Tongue (tissue), 3 donors: ENCODE measurements at places on chromosomes 12 and 14.

GRCh38 chr14:99268810-99269707 is 2.9 kb downstream of the BCL11B start:
- no peak for DNase-seq

- DNase-seq, result no peak
Measured at GRCh38 chr12:2547273-2548044, 247.3 kb upstream of the FKBP4 start.

DNA sequence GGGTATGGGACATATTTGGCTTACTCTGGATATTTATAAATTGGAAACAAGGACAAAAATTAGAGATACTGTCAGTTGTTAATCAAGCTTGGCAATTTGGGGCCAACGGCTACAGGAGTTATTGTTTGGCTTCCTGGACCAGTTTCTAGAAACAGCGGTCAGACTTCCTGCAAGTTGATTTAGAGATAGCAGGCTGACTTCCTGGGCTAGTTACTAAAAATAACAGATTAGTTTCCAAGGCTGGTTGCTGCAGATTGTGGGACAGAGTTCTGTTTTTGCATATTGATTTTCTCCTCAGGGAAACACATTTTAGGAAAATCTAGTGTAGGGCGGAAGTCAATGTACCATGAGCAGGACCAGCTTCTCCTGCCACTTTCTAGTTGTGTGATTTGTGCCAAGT is 144.0 kb upstream of the TMPO start:
- no peak for DNase-seq

DNA sequence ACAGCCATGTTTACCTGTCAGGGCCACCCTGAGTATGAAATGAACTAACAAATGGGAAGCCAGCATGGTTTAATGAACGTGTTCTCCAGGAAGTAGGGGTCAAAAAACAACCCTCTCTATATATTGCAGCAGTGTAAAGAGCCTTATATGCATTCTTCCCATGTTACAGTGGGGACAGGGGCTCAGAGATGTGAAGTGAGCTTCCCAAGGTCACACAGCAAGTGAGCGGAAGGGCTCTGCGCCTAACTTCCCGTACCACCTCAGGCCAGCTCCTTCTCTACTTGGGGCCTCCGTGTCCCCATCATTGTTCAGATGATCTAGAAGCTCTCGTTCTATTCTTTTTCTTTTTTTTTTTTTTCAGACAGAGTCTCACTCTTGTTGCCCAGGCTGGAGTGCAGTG is 105.1 kb upstream of the MAP1LC3B2 start:
- DNase-seq, result no peak

GRCh38 chr12:47808050-47808449 is 11.7 kb downstream of the HDAC7 start:
- DNase-seq, result peak; percentile 64

- DNase-seq, result no peak
Measured at GRCh38 chr14:72686101-72686500, 207.8 kb downstream of the DPF3 start.

DNA sequence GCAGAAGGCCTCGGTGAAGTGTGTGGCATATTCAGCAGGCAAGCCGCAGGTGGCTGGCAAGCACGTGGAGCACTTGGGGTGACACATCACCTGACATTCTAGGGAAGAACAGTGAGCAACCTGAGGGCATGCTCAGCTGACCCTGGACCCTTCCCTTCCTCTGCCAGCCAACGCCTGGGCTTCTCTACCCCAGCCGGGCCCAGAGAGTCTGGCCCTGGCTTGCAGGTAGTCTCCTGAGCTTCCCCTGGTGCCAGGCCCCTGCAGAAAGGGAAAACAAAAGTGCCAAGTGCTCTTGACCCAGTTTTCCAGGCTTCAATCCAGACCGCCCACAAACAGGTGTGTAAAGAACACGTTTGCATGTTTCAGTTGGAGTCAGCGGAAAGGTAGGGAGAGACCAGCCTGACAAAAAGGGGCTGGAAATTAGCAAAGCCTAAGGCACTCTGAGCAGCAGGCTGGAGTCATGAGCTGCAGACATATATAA is 45.7 kb downstream of the PRKAB1 start:
- no peak for DNase-seq

GRCh38 chr14:68547305-68548193 is 245.3 kb downstream of the ZFP36L1 start:
- peak; percentile 55 for DNase-seq

DNA sequence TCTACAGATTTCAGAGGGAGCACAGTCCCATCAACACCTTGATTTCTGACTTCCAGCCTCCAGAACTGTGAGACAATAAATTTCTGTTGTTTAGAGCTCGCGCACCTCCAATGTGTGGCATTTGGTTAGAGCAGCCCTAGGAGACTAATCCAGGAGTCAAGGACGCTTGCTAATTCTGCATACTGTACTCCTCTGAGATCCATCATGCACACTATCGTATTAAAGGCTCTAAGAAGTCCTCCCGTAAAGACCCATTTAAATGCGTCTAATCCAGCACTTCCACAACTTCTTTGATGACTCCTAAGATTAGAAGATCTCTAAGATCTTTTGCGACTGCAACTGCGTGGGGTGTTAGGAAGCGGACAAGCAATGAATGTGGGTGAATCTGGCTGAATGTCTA is 30.4 kb downstream of the MAP1LC3B2 start:
- no peak for DNase-seq

- no peak for DNase-seq
Measured at GRCh38 chr12:3723916-3724805, 28.7 kb downstream of the CRACR2A start.

- DNase-seq, result no peak
Measured at GRCh38 chr14:88346048-88346639, 23.1 kb upstream of the KCNK10 start.

DNA sequence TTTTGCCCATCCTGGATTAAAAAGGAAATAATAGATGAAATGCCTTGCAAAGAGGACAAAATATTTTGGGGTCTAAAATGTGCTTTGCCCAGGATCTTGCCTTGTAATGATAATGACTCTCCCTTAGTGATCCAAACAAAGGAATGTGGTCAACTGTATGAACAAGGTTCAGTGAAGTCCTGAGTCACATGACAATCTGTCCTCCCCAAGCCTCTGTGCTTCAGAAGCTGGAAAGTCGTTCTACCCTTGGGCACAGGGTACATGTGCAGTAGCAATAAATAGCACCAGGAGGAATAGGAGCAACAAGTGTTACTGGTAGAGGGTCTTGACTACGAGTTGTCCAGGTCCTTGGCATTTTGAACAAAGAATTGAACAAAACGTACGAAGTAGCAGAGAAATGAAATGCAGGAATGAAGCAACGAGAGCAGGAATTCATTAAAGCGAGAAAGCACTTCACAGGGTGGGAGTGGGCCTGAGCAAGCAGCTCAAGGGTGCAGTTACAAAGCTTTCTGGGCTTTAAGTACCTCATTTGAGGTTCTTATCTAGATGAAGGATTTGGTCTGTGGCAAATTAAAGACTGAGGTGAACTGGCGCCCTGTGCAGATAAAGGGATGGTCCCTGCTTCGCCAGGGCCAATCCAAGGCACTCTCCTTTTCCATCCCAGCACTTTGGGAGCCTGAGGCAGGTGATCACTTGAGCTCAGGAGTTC is 65.8 kb downstream of the RESF1 start:
- no peak for DNase-seq

DNA sequence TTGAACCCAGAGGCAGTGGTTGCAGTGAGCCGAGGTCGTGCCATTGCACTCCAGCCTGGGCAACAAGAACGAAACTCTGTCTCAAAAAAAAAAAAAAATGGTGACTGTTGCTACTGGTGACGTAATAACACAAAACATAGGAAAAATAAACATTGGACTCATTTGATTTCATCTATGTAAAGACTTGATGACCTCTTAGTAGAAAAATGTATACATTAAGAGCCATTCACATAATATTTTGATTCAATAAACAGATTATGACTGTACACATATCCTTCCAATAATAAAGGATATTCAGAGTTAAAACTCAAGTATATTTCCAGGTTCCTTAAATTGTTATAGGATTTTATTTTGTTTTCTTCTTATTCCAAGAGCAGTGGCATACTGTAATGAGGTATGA is 65.7 kb upstream of the AEBP2 start:
- DNase-seq, result peak; percentile 37

- DNase-seq, result no peak
Measured at GRCh38 chr14:104467236-104467635, 112.3 kb upstream of the C14orf180 start.

GRCh38 chr14:54535126-54535525 is 25.4 kb downstream of the CGRRF1 start:
- DNase-seq, result no peak

DNA sequence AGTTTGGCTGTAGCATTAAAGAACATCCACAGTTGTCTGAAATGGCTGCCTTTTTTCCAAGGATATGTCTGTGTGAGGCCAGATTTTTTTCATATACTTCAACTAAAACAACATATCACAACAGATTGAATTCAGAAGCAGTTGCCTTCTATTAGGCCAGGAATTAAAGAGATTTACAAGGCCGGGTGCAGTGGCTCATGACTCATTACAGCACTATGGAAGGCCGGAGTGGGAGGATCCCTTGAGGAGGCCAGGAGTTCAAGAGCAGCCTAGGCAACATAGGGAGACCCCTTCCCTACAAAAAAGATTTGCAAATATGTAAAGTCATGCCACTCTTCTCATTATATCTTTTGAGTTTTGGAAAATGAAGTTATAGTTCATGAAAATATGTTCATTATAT is 108.6 kb downstream of the KTN1 start:
- DNase-seq, result no peak

DNA sequence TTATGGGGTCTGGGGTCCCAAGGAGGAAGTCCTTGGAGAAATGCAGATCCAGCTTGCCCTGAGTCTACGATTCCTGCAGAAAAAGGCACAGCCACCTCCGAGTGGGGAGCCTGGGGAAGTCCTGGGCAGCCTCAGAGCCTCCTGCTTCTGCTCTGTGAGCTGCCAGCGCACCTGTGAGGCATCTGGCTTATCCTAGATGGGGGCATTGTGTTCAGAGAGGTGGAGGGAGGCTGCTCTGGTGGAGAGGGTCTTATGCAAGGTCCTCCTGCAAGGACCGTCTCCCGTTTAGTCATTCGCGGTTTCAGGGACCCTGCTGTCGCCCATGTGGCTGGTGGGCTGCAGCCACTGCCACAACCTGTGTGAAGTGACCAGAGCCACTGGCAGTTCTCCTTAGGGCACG is 53.0 kb upstream of the PRMT8 start:
- DNase-seq, result no peak

- DNase-seq, result peak; percentile 16
Measured at GRCh38 chr12:74285773-74286172, 251.9 kb upstream of the ATXN7L3B start.

DNA sequence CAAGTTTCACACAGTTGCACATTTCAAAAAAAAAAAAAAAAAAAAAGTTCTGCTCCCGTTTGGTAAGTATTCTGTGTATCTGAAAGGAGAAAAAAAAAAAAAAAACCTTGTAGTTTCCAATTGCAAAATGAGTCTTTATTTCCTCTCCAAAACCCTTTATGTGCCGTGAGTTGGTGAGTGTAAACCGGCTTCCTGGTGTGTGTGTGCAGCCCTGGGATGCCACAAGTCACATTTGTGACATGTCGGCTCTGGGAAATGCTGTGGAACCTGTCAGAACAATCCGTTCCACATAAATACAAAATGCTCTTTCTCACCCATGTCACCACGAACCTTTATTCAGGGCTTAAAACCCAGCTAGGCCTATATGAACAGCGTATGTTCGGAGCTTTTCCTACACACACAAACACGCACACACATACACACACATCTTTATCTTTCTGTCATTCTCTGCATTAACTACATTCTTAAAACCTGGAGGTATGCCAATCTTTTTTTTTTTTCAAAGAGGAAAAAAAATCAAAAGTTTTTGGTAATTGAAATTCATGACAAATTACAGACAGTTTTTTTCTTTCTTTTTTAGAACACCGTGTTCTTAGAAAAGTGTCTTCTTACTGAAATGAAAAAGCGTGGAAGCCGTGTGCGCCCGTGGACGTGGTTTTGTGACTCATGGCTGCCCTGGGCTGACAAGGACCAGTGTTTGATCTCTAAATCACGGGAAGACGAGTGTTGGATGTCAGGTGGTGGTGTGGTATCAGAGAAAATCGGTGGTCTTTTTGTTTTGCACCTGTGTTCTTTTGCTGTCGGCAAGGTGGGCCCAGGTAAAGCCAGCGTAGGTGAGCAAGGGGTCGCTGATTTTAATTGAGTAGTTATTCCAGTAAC is 612.0 kb downstream of the VRK1 start:
- no peak for DNase-seq

GRCh38 chr14:64509036-64509435 is 4.5 kb downstream of the ZBTB1 start:
- DNase-seq, result no peak

DNA sequence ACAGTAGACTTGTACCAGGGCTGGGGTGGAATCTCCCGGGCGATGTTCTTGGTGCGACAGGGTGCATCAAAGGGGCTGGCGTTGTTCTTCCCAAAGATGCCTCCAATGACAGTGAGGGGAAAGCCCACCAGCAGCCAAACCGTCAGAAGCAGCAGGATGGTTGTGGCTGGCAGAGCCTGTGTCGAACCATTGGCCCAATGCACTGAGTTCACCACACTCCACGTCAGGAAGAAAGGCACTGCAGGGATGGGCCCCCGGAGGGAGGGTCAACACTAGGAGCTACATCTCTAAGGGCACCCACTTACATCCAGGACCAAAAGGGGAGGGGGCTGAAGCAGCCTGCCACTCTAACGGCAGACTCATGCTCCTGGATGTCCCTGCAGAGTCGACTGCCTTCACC is 1.8 kb upstream of the IPO4 start:
- no peak for DNase-seq

- no peak for DNase-seq
Measured at GRCh38 chr14:21634840-21635239, at the start of gene OR10G2. TSS of gene OR10G2 (minus strand) at chr14:21634940. CDS start at chr14:21634842, 98 bp downstream.

GRCh38 chr12:8475508-8476203 is 19.9 kb downstream of the CLEC6A start:
- no peak for DNase-seq

DNA sequence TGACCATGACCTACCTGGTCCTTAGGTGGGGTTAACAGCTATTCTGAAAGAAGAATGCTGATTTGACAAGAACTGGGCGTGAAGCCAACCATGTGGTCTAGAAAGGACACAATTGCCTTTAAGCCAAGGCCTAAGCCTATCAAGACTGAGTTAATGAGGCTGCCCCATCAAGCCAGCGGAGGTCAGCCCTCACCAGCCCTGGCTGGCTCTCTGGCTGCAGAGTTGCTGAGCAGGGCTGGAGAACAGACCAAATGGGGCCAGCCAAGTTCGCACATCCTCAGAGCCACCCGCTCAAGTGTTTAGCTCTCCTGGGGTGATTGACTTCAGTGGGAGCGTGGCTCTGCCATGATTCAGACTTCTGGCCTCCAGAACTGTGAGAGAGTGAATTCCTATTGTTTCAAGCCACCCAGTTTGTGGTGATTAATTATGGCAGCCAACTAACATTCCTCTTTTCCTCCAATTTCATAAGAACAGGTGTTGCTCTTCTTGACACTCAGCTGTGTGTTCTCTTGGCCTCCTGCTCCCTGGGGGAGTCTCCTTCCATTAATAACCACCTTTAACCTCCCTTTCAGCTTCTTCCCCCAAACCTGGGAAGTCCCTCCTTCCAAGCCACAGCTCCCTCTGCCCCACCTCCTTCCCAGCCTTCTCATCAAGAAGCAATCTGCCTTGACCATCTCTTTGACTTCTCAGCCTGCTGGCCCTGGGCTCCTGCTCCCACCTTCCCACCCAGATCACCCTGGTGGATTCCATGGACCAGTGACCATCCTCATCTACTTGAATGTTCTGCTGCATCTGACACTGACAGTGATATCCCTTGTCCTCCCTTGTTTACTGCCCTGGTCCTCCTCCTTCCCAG is 5.3 kb upstream of the SERPINA5 start:
- DNase-seq, result no peak

GRCh38 chr12:28507867-28508266 is 317.6 kb downstream of the CCDC91 start:
- no peak for DNase-seq

- DNase-seq, result no peak
Measured at GRCh38 chr14:26190646-26191045, 407.2 kb downstream of the NOVA1 start.

GRCh38 chr12:120468821-120469449 is 613 bp downstream of the SRSF9 start:
- DNase-seq, result peak; percentile 74
